ENCODE measurements at places on chromosomes 16 and 17.

DNA sequence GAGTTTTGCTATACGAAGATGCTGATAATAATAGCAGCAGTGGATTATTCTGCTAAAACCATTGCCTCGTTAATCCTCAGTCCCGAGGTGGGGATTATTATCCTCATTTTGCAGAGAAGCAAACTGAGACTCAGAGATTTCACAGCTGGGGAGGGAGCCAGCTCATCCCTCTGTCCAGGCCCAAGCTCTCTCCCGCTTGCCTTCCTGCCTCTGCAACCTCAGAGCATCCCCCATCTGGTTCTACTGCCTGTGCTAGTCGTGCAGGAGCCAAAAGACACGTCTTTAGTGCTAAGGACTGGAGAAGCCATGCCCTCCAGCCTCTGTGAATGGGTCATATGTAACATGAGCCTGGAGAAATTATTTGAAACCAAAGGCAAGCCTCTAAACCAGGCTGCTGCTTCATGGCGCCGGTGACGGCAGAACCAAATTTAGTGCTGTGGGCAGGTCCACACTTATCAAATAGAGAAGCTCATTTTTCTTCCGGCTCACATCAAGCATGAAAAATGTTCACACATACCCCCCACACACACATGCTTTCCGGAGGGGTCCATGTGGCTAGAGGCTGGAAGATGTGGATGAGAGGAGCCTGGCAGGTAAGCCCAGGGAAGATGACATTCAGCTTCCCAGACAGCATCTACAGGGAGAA is 13.5 kb downstream of the MAPT start:
- no peak for DNase-seq

- DNase-seq = no peak
Measured at GRCh38 chr17:19610879-19611278, 37.7 kb upstream of the ALDH3A2 start.

- no peak for DNase-seq
Measured at GRCh38 chr16:66619534-66620428, 15.3 kb downstream of the CMTM3 start.

DNA sequence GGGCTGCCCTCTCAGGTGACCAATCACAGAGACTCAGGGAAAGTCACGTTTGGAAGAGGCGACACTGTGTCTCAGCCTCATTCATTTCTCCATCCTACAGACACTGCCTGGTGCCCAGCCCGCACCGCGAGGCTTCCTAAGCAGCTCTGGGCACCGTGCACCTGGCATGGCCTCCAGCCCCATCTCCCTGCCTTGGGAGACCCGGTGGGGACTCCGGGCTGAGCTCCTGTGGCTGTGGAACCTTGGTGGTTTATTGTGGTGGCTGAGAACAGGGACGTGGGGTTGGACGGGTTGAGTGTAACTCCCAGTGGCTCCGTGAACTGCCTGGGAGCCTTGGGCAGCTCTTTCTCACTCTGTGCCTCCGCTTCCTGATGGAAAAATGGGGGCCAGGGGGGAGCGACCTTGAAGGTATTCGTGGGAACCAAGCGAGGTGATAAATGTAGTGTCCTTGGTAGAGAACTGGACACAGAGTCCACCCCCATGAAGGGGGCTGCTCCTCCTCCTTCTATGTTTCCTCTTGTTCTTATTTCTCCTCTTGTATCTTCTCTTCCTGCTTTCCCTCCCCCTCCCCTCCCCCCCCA is 215.4 kb downstream of the SEC14L1 start:
- DNase-seq = no peak

- no peak for DNase-seq
Measured at GRCh38 chr17:74599448-74599939, 7.4 kb upstream of the CD300LD start.

DNA sequence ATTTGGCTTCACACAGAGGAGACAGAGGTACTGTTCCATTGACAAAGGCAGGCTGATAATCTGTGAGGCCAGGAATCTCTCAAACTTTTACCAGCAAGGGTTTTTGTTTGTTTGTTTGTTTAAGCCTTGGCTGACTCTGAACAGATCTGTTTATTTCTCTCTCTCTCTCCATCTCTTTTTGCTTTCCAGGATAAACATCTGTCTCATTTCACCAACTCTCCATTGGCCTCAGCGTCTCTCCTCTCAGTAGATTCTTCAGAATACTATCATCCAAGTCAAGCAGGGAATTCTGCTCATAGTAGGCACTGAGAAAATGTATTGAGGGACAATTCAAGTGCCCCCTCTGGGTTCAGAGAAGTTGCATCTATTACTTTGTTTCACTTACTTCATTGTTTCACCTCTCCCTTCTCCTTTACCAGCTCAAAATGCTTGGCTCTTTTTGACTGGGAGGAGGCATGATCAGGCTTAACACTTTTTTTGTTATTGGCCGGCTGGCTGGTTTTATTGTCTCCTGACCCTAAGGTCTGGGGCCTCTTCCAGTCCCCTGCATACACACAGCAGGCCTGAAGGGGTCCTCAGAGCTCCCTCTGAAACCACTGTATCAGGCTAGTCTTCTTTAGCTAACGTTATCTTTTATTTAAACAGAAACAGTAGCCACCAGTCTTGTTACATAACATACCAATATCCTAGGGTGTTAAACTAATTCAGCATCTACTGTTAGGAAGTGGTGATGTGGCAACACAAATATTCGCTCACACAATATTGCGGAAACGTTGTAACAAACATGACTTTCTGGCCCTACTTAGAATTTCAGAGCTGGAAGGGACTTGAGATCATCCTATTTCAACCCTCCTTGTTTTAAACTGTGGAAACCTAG is 2.0 kb upstream of the YPEL2 start:
- DNase-seq = no peak

DNA sequence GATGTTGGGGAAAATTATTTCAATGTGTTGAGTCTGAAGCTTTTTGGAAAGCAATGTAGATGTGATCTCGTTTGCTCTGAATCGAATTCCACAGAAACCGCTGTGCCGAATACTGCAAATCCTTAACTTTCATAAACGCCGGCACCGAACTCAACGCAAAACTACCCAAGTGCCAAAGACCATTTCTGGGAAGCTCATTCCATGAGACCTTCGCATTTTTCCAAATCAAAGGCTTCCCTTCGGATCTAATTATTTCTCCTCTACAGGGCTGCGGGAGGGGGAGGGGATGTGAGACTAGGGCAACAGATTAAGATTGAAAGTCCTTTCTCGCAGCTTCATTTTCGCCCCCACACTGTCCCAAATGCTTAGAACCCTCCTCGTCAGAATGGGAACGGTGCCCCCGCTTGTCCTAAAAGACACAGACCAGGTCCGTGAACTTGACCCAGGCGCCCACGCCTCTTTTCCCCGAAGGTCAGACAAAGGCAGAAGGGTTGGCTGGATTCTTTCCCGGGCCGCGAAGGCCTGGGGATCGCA is 4.0 kb downstream of the PRAC1 start:
- no peak for DNase-seq

GRCh38 chr16:89031715-89032659 is 55.0 kb upstream of the CBFA2T3 start:
- no peak for DNase-seq

DNA sequence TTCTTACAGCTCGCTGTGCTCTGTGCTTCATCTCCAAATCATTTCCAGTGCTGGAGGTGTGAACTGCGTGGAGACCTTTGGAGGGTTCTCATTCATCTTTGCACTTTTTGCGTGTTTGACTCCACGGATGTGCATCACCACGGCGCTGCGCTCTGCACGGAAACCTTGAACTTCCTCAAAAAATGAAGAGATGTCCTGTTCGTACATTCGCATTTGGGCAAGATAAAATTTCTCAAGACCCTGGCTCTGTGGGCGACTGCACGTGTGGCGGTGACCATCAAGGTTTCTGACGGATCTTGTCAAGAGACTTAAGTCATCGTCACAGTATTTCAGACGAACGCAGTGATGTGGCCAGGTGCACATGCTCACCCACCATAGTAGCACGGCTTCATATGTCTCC is 10.3 kb upstream of the PVALEF start:
- no peak for DNase-seq

- DNase-seq = no peak
Measured at GRCh38 chr16:21071741-21072140, 78.9 kb downstream of the DNAH3 start.

DNA sequence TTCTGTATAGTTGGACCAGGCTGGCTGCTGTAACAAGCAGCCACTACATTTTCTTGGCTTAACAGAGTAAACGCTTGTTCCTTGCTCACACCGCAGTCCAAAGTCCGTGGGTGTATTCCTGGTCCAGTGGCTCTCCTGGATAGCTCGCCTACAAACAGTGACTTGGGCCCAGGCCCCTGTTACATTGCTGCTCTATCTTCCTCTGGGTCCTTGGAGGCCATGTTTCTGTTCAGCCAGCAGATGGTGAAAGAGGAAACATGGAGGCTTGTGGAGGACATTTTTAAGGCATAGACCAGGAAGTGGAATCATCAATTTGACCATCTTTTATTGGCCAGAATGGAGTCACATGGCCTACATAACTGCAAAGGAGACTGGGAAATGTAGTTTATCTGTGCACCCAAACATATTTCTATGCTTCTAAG is 55.1 kb downstream of the ATP2C2 start:
- no peak for DNase-seq

GRCh38 chr16:2856061-2856670 is 1.8 kb downstream of the PRSS22 start:
- no peak for DNase-seq

DNA sequence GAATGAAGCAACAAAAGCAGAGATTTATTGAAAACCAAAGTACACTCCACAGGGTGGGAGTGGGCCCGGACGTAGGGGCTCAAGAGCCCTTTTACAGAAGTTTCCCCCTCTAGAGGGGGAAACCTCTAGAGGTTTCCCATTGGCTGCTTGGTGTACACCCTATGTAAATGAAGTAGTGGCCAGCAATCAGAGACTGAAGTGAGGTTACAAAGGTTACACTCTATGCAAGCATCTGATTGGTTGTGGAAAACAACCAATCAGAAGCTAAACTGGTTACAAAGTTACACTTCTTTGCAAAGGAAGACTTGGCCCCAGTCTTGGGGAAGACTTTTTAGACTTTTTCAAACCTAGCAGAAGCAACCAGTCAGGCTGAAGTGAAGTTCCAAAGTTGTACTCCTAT is 27.1 kb downstream of the CRAMP1 start:
- DNase-seq = no peak

- no peak for DNase-seq
Measured at GRCh38 chr17:50219342-50219741, 17.9 kb upstream of the COL1A1 start.

DNA sequence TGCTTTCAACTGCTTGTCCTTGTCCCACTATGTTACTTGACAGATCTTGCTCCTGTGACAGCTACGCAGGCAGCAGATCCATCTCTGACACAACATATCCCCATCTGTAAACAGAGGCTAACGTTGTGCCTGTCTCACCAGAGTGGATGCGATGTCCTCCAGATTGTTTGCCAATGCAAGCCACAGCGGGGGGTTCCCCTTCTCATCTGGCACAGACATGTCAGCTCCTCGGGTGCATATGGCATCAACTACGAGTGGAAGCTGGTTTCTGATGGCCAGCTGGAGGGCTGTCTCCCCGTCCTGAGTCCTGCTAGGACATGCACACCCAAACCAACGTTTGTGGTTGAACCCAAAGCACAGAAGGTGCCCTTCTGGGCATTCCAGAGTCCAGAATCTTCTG is 39.0 kb downstream of the CYB5D2 start:
- no peak for DNase-seq

- no peak for DNase-seq
Measured at GRCh38 chr17:48641541-48642058, 15.4 kb upstream of the HOXB9 start.

DNA sequence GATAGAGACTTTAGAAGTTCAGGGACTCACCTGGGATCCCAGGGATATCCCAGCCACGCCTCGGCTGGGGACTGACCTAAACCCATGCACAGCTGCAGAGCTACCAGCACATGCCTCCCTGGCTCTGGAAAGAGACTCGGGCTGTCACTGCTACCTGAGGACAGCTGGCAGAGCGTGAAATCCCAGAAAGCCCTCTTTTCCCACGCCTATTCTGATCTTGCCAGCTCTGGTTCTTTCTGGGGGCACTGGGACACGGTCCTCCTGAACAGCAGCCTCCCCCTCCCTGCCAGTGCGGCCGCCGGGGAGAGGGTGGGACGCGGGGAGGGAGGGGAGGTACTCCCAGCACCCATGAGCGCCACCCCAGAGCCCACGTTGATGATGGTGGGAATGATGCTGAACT is 10.8 kb downstream of the P2RX5 start:
- no peak for DNase-seq

DNA sequence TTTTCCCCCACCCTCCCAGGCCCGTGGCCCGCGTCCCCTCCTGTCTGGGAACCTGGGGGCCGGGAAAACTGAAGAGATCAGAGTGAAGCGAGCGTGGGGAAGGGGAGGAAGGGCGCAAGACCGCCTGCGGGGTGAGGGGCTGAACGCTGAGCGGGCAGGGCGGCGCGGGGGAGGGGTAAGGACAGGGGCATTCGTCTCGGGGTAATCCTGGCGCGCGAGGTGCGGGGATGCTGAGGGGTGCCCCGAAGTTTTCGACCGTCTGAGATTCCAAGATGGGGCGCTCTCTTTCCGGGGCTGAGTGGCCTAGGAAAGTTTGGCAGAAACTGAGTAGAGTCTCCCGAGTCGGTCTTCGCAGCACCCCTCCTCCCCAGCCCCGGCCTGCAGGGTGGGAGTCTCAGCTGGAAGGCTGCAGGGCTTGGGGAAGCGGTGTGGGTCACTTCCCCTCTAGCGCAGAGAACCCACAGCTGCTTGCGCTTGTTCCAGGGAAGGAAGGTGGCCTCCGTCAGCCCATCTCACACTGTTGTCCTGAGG is 555 bp downstream of the TTYH2 start:
- no peak for DNase-seq

DNA sequence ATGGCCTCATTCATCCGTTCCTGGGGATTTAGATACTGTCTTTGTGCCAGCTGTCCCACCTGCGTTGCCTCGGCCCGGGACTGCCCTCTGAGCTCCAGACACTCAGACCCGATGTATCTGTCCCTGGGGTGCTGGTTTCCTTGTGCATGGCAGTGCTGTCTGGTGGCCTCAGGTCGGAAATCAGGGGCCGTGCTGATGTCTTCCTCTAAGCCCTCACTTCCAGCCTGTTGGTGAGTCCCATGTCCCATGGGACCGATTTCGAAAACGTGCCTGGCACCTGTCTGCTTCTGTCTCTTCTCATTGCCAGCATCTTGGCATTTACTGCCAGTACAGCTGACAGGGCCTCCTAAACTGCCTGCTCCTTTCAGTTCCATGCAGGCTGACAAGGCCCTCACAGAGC is 22.1 kb downstream of the NT5M start:
- no peak for DNase-seq

- DNase-seq = no peak
Measured at GRCh38 chr17:5583426-5584382, 605 bp downstream of the NLRP1 start.

- peak; percentile 5 for DNase-seq
Measured at GRCh38 chr16:55035029-55035428, 104.4 kb downstream of the IRX5 start.

Data from stimulated activated CD4-positive, alpha-beta T cell treated with anti-CD3 and anti-CD28 coated beads, Interleukin-1b, Interleukin-23, amount 100 ng/mL, for 24 hours (primary cell).